Heart right ventricle (tissue), 16 donors: ENCODE measurements at places on chromosomes 2 and 18. TPM values are rescaled to one million over a fixed set of nuclear protein-coding genes. Genes with fewer than 3 reads are reported as not detected.

The COBLL1 gene
- 6.0 TPM for polyA plus RNA-seq

The LYPD1 gene
- not detected for polyA plus RNA-seq

The CFAP221 gene
- not detected for polyA plus RNA-seq

The TRABD2A gene
- 1.5 TPM for polyA plus RNA-seq

The GPR39 gene
- polyA plus RNA-seq: not detected

The DNAH7 gene
- polyA plus RNA-seq: not detected
